ENCODE measurements at places on chromosomes 11 and 22.

GRCh38 chr11:123231777-123232176, 36.7 kb upstream of the CLMP start:
- no peaks in the 10 kb centered on the region for H3K27me3 ChIP-seq
- no peak for DNase-seq
- H3K27ac ChIP-seq = no peak overlapping the region
- no peaks in the 10 kb centered on the region for H3K36me3 ChIP-seq

DNA sequence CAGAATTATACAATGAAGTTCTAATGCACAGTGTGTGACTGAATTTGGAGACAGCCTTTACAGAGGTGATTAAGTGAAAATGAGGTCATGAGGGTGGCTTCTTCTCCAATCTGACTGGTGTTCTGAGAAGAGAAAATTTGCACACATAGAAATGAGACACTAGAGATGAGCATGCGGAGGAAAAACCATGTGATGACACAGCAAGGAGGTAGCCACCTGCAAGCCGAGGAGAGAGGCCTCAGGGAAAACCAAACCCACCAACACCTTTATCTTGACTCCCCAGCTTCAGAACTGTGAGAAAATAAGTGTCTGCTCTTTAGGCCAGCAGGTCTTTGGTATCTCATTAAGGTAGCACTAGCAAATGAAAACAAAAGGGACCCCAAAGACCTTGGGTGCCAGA, 93.2 kb downstream of the GGTLC2 start:
- no peaks in the 10 kb centered on the region for H3K36me3 ChIP-seq
- H3K4me1 ChIP-seq = no peaks in the 10 kb centered on the region
- DNase-seq = no peak
- no peak overlapping the region for H3K4me3 ChIP-seq

GRCh38 chr11:92440701-92441442, 216.3 kb downstream of the FAT3 start:
- no peaks in the 10 kb centered on the region for H3K4me1 ChIP-seq
- H3K27me3 ChIP-seq = no peaks in the 10 kb centered on the region
- H3K36me3 ChIP-seq = no peaks in the 10 kb centered on the region
- no peak overlapping the region for H3K27ac ChIP-seq

GRCh38 chr22:32992821-32993220, 65.4 kb downstream of the SYN3 start:
- no peak overlapping the region for H3K4me3 ChIP-seq
- H3K4me1 ChIP-seq = peaks cover 7% of the 10 kb centered on the region
- H3K27me3 ChIP-seq = no peaks in the 10 kb centered on the region
- H3K27ac ChIP-seq = no peak overlapping the region
- no peak for DNase-seq

- no peaks in the 10 kb centered on the region for H3K36me3 ChIP-seq
- no peak for DNase-seq
- H3K4me1 ChIP-seq = peaks cover 37% of the 10 kb centered on the region
- no peak overlapping the region for H3K4me3 ChIP-seq
- H3K27ac ChIP-seq = no peak overlapping the region
- H3K27me3 ChIP-seq = peaks cover 20% of the 10 kb centered on the region
These were observed 15.8 kb upstream of the TCF20 start for GRCh38 chr22:42286205-42286604.

- H3K27ac ChIP-seq = no peak overlapping the region
- H3K36me3 ChIP-seq = no peaks in the 10 kb centered on the region
- no peak overlapping the region for H3K4me3 ChIP-seq
- no peaks in the 10 kb centered on the region for H3K4me1 ChIP-seq
- no peaks in the 10 kb centered on the region for H3K27me3 ChIP-seq
- no peak for DNase-seq
These were observed 237.5 kb upstream of the CCDC90B start for GRCh38 chr11:83523676-83524075.
